ENCODE measurements at places on chromosomes 16 and 17. TPM values are rescaled to one million over a fixed set of nuclear protein-coding genes. Genes with fewer than 3 reads are reported as not detected.

- no peak overlapping the region for H3K4me3 ChIP-seq
- H3K27ac ChIP-seq: no peak overlapping the region
- no peaks in the 10 kb centered on the region for H3K4me1 ChIP-seq
- DNase-seq: no peak
- no peaks in the 10 kb centered on the region for H3K36me3 ChIP-seq
Observed at GRCh38 chr17:28476076-28476865, 2.8 kb downstream of the SLC13A2 start.

- H3K4me3 ChIP-seq: no peak overlapping the region
- H3K4me1 ChIP-seq: peaks cover 14% of the 10 kb centered on the region
- H3K27ac ChIP-seq: no peak overlapping the region
- H3K36me3 ChIP-seq: no peaks in the 10 kb centered on the region
- H3K27me3 ChIP-seq: no peaks in the 10 kb centered on the region
- no peak for DNase-seq
Observed at GRCh38 chr17:2138761-2139160, 83.9 kb downstream of the HIC1 start.

GRCh38 chr16:55154956-55155355 is 169.0 kb upstream of the IRX6 start:
- no peaks in the 10 kb centered on the region for H3K36me3 ChIP-seq
- no peak overlapping the region for H3K4me3 ChIP-seq
- DNase-seq: no peak
- no peaks in the 10 kb centered on the region for H3K27me3 ChIP-seq
- no peak overlapping the region for H3K27ac ChIP-seq

The CYGB gene
- total RNA-seq: 5.0 TPM

The ZG16 gene
- 1.9 TPM for total RNA-seq
